HL-60 (cell line): ENCODE measurements at places on chromosomes 7 and 10.

DNA sequence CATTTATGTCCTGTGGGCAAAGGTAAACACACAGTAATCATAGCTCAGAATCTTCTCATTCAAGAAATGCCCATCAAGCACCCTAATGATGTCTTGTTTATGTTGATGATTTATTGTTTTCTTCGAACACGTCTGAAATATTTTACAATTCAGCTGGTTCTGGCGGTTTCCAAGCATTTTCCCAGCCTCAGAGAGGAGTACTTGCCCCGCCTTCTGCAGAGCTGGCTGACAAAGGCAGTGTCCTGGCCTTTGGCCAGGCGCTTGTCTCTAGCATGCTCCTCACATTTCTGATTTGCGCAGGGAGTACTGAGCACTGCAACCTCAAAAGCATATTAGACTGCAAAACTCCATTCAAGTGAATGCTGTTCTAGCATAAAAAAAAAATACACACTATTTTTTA lies 314.2 kb upstream of the GNAI1 start:
- no peak for DNase-seq

DNA sequence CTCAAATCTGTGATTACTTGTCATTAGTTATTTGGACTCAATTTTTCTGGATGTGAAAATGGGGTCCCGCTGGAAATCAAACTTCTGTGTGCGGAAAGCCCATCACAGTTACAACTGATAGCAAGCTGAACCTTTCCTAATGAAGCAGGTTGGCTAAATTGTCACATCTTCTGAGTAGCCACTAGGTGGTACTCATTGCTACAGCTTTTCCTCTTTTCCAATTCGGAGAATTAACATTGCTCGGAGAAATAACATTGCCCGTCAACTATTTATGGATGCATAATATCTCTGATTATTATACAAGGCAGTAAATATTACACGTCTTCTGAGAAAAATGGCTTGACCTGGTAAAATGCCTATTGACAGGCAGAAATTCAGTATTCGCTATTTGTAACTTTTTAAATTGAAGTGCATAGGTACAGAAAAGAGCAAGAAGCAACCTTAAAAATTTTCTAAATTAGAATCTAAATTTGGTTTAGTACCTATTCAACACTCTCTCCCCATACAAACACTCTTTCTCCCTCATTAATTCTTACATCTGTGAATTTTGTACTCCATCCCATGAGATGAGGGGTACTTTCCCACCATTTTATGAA lies 17.3 kb upstream of the BLOC1S2 start:
- DNase-seq, result no peak

GRCh38 chr7:36683111-36683510 lies 41.2 kb downstream of the AOAH start:
- no peak for DNase-seq

GRCh38 chr10:28783087-28783486 lies 105.8 kb downstream of the BAMBI start:
- no peak for DNase-seq

- no peak for DNase-seq
Measured at GRCh38 chr10:53135213-53135896, 362.8 kb upstream of the MBL2 start.

GRCh38 chr10:77027576-77027975 lies 610.0 kb downstream of the KCNMA1 start:
- DNase-seq, result peak; percentile 81

- no peak for DNase-seq
Measured at GRCh38 chr7:42262964-42263363, 26.0 kb upstream of the GLI3 start.

DNA sequence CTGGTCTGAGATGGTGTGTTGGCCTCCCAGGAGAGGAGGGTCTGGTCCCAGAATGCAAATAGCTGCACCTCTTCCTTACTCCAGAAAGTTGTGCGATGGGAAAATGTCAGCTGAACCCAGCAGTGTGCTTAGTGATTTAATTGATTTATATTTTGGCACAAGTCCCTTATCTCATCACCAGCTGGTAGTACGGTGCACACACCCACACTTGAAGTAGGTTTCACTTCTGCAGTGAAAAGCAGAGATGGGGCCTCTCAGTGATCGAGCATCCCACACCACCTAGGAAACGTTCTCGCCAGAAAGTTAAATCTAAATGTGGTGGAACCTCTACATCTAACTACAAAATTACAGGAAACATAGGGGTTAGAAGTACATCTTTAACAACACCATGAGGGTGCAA lies 80.4 kb downstream of the UBE3C start:
- no peak for DNase-seq

- DNase-seq, result no peak
Measured at GRCh38 chr10:132932461-132933307, 9.7 kb downstream of the CFAP46 start.
